ENCODE measurements at places on chromosomes 12 and 14. TPM values are rescaled to one million over a fixed set of nuclear protein-coding genes. Genes with fewer than 3 reads are reported as not detected.

Gene OR4M1
- total RNA-seq: not detected

DNA sequence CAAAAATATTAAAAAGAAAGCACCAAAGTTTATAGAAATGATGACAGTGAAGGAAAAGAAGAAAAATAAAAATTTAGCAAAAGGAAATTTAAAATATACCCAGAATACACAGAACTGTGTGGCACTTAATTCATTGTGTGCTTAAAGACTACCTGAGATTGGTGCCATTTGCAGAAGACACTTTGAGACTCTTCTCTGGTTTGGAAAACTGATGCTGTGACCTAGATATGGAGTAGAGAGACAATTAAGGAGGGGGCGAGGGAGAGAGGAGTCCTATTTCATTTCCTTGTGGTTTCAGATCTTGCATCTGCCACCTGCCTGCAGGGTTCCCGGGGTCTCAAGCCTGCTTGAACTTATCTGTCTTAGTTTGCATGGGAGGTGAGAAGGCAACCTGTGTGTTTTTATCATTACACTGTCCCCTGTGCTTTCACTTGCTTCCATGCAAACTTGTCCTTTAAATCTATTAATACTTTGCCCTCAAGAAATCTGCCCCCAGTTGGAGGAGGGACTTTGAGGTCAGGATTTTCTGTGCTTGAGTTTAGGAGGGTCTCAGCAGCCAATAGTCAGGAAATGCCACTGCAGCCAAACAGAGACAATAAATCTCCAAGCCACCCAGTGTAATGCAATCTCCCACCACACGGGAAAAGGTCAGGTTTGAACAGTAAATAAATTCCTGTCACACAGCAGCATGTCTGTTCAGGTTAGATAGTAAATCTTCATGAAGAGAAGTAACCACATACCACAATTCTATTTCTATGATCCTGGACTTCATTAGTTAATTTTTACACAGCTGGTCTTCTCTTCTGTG, 119.4 kb downstream of the CAND1 start:
- DNase-seq: no peak

DNA sequence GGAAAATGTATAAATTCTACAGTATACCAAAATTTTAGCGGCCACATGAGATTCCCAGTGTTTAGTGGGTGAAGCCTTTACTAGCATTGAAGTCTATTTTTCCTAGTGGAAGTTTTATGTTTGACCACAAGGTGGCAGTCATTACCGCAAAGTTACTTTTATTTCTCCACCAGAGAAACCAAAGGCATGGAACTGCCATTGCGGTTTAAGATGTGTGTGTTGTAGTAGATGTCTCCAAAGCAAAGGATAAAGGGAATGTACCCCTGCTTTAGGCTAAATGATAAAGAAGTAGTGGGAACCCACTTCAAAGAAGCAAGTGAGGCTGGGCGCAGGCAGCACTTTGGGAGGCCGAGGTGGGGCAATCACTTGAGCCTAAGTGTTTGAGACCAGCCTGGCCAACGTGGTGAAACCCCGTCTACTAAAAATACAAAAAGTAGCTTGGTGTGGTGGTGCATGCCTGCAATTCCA, 140.5 kb downstream of the PRKCH start:
- DNase-seq: no peak

- DNase-seq: no peak
These were observed 210.6 kb upstream of the ABCD2 start for GRCh38 chr12:39830171-39830570.

GRCh38 chr14:103045371-103045869, 11.9 kb downstream of the CDC42BPB start:
- DNase-seq: no peak

DNA sequence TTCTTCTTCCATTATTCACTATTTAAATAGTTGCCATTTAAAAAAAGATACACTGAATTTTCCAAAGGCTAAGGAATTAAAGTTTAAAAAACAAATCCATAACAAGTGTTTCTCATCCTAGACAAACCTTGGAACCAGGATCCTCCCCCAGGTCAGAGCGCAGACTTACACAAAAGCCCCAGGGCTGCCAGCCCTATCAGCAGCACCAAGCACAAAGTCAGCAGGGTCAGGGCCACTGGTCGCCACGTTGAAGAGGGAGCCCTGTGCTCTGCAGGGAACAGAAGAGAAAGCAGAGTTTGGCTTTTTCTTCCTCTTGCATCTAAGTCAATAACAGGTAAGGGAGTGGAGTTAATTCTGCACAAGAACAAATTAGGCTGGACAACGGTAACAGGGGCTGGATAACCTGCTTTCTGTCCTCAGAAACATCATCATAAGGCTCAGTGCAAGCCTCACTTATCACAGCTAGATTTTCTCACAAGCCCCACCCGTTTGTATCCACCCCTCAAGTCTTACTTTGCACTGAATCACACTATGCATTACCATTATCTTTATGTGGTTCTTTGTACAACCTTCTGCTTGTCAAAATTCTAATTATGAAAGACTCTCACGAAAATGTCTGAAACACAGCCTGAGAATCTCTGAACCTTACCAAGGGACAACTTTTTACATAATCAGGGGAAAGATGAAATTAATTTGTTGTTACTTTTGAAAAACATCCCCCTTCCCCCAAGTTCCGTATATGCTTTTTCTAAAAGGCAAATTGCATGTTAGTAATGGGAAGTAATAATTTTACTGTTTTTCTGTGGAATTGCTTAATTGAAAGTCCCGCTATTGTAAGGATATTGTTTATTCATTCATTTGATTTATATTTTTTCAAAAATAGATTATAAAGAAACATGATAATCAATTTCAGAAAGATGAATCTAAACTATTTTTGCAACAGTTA, 9.6 kb downstream of the CLEC1A start:
- DNase-seq: no peak

DNA sequence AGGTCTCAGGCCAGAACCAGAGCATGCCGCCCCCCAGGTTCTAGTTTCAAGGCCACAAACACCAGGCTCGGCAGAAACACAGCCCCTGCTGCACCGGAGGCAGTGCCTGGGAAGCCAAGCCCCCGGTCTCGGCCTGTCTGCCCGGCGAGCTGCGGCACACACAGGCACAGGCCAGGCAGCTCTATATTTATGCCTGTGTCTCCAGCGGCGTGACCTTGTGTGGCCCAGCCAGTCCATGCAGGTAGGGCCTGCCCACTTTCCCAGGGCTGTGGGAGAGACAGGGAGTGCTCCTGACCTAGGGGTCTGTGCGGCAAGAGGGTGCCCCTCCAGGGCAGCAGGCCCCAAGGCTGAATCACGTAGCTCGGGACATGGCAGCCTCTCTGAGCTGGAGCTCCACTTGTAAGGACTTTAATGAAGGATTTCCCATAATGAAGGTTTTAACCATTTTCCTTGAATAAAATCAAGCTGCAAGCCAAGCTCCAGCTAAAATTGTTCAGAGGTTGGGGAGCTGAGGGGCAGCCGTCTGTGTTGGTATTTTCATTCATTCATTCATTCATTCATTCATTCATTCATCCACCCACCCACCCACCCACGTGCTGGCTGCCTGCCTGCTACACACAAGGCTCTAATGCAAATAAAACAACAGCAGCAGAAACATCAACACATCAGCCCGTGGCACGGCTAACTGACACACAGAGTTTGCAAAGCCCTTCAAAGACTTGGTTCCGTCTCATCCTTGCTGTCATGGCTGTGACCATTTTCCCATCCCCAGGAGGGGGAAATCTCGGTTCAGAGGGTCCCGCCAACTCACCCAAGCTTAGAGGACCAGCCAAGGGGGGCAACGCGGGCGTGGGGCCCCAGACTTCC, 92.0 kb downstream of the RFLNA start:
- no peak for DNase-seq

DNA sequence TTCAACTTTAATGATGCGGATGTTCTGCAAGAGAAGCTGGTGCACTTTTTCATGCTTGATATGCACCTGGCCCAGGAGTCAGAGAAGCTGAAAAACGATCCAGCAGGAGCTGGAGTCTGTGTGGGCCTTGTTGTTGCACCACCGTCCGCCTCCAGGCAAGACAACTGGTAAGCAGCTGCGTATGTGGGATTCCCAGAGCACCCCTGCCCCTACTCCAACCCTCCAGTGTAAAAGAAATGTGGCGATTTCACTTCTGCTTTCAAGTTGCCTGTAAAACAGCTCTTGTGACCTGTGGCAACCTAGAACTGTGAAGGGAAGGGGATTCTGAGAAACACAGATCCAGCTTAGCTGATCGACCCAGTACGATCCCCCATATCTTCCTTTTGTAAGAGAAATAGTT, 154.1 kb upstream of the PELI2 start:
- DNase-seq: no peak

DNA sequence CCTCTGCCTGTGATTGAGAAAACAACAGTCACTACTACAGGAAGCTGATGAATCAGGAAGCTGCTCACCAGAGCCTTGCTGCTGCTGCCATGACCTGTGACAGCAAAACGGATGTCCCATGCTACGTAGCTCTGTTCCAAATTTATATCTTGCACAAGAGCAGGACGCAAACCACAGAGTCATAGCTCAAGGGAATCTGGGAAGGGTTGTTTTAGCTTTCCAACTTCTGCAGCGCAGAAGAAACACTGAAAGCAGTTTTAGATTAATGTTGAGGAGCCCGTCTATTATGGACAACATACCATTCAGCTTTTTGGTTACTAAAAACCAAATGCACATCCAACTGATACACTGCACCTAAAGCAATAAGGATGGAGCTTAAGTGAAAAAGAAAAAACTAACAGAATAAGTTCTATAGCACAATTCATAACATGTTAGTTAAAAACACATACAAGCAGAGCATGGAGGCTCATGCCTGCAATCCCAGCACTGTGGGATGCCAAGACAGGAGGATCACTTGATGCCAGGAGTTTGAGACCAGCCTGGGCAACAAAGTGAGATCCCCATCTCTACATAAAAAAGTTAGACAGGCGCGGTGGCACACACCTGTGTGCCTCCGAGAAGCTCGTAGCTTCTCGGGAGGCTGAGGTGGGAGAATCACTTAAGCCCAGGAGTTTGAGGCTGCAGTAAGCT, 1.7 kb upstream of the ANKRD33 start:
- DNase-seq: no peak

- DNase-seq: no peak
These were observed 6.2 kb upstream of the ATP6V0A2 start for GRCh38 chr12:123705935-123706334.

GRCh38 chr14:35202195-35202594, 79.8 kb downstream of the PRORP start:
- DNase-seq: no peak

DNA sequence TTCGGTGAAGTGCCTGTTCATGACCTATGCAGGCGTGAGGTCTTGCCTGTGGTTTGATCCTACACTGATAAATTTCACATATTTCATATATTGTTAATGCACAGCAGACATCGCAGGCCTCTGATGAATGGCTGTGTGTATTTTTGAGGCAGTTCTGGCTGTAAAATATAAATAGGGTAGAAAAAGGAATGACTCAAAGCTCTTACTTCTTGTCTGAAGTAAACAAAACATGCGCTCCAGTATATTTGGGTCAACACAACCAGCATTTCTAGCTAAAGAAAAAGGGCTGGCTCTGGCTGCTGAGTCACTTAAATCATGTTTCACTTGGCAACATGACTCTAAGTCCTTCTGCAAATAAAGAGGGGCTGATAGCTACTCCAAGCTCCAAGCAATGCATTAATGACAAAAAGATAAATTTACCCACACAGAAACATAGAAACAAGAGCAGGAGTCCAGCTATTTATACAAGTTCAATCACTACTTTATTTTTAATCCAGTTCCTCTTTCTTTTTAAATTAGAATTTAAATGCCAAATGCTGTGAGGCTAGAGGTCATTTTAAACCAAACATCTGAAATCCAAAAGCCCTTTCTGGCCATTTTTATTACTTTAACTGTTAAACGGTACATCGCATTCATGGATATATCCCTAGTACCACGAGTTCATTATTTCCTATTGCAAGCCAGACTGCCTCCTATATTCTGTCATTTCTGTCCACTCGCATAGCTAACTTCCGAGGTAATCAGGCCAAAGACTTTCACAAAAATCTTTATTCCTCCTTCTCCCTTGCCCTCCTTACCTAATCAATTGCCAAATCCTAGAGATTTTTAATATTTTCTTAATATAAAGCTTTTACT, 54.3 kb upstream of the TMCC3 start:
- no peak for DNase-seq

DNA sequence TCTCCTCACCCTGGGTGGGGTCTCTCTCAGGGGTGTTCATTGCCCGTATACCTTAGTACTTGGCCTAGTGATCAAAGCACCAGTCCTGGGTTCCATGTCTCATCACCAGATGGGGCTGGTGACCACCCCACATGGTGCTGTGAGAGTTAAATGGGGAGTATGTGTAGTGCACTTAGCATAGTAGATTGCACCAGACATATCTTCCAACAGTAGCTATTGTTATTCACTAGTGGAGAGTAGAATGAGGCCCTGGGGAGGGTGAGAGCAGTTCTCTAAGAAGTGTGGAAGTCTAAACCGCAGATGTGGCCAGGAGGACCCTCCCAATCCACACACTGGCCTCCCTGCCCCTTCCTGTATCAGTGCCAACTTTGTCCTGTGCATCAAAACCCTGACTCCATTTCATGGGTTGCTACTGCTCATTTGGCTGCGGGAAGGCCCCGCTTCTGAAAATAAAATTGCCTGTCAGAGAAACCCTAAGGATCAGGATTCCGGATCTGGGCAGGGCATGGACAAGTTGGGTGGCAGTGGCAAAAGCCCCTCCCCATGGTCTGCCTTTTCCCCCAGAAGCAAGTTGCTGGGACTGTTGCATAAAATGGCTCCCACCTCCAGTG, 4.4 kb downstream of the CD9 start:
- DNase-seq: no peak

GRCh38 chr12:81080431-81080983, 2.6 kb downstream of the ACSS3 start:
- DNase-seq: no peak

GRCh38 chr12:44618946-44619345, 257.2 kb downstream of the NELL2 start:
- DNase-seq: no peak

- DNase-seq: no peak
These were observed 468.1 kb downstream of the NPAS3 start for GRCh38 chr14:33406766-33407165.

DNA sequence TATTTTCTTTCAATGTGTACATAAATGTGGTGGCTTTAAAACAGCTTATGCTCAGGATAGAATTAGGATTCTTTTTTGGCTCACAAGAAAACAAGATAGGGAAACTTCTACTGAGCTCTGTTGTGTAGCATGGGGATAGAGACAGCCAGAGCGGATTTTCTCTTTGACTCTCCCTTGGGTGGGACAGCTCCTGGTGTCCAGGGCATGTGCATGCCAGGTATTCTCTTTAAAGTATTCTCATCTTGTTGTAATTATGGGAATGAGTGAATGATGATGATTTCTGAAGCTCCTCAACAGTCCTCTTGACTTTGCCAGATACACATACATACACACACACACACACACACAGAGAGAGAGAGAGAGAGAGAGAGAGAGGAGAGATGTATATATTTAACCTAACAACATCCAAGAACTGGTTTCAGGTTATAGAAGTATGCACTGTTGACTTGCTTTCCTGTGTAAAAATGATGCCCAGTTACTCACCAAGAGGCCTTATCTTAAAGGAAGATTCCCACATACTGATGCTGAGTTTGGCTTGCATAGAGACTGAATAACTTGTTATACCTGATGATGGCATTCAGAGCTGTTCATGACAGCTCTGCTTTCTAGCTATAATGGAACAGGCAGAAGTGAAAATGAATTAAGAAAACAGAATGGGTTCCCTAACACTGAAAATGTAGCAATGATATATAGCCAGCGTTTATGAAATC, 387.5 kb downstream of the EGLN3 start:
- DNase-seq: no peak

GRCh38 chr14:72532686-72533454, 361.0 kb downstream of the DPF3 start:
- DNase-seq: no peak

All from activated B cell treated with CpG ODN at 0.5 μM for 24 hours (primary cell).